Activated naive CD4-positive, alpha-beta T cell (primary cell): ENCODE measurements at places on chromosomes 6 and 20.

DNA sequence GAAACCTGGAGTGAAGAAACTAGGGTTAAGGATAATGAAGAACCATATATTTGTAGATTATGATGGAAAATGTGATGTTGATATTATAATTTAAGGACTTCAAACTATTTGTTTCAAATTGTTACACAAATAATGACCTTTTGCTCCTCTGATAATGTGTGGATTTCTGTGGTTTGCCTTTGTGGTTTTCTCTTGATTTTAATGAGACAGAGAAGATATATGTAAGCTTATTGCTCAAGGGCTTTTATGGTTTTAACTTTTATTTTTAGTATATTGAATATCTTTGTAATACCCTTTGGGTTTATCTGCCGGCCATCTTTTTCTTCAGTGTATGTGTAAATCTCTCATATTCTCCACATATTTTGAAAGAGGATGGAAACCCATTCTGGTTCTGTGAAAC, 362.3 kb downstream of the RIMS1 start:
- no peak for DNase-seq

DNA sequence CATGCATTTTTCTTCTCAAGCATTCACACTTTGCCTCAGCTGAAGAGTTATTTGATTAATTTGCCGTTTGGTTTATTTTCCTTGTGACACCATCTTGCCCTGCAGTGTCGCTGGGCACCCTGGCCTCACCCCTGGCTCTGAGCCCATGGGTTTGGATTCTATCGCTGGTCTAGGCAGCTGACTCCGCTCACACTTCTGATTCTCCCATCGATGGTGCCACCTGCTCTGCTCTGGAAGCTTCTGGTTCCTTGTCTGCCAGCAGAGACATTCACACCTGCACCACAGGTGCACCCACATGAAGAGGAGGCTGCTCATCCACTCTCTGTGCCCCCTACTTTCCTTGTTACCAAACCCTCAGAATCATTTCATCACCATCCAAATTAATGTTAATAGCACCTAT, 291.6 kb upstream of the CDH4 start:
- no peak for DNase-seq

- DNase-seq: no peak
Observed at GRCh38 chr6:111129013-111129412, 41.7 kb downstream of the SLC16A10 start.

- DNase-seq: no peak
Observed at GRCh38 chr6:119325559-119326265, 23.8 kb downstream of the MAN1A1 start.

GRCh38 chr6:148887181-148887580, 140.4 kb downstream of the UST start:
- no peak for DNase-seq

GRCh38 chr6:144804246-144804790, 519.2 kb downstream of the UTRN start:
- DNase-seq: no peak

- DNase-seq: no peak
Observed at GRCh38 chr20:52683761-52684160, 288.4 kb upstream of the TSHZ2 start.

- no peak for DNase-seq
Observed at GRCh38 chr6:140874066-140874465, 1258.7 kb upstream of the GJE1 start.

DNA sequence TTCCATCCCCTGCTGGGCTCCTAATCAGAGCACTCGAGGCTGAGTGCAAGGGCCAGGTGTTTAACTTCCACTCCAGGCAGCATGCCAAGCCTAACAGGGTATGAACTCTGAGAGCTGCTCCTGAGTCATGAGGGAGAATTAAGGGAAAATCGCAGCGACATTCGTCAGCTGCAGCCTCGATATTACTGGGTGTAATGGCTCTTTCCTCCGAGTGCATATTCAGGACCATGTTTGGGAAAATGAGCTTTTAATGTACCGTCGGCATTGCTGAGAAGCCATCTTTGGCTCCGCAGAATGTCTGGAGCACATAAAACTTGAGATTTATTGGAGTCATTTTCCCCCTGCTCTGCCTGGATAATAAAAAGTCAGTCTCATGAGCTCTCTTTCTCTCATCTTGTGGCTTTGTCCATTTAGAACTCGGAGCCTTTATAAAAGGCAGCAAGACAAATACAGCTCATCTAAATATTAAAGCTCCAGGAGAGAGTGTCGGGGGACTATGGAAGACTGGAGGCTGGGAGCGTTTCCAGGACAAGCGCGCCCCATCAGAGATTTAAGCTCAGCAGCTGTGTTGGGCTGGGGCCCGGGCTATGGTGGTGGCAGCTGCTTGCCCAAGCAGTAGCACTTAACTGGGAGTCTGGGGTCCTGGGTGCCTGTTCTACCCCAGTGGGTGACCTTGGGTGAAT, 103.7 kb downstream of the TOX2 start:
- no peak for DNase-seq

- DNase-seq: no peak
Observed at GRCh38 chr6:158640519-158640918, 4.0 kb downstream of the DYNLT1 start.

DNA sequence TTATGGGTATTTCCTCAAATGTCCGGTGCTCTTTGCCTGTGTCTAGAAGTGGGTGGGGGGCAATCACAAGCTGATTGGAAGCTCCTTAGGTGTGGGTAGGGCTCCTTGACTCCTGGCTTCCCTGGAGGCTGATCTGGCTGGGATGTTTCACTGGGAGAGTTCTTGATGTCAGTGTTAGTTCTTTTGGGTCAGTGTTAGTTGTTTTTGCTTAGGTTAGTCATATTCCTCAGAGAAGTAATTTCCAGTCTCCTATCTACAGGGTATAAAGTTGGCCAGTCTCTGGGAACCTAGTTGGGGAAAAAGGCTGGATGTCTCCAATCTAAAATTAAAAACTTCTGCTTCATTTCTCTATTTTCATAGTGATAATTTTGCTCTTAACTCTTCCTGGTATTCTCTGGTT, 23.6 kb downstream of the CDC5L start:
- no peak for DNase-seq

- DNase-seq: no peak
Observed at GRCh38 chr6:90251295-90251992, 45.2 kb downstream of the BACH2 start.

DNA sequence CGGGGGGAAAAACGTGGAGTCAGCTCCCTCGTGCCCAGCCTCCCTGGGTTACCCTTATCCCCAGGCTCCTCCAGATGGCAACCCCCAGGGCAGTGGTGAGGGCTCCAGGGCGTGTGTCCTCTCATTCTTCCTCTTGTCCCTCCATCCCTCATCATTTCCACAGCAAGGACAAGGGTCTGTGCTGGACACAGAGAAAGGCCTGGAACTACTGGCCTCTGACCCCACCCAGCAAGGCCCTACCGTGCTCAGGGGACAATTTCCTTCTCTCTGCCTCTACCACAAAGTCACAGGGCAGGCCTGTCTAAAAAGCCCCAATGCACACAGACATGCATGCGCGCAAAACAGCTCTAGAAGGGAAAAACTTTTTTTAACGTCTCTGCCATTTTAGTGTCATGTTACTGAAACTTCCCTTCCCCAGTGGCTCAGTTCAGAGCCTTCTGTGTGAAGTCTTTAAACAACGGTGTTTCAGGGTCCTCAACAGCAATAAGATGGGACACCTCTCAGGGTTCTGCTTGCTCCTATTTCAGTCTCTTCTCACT, 1.1 kb upstream of the SLC35B2 start:
- no peak for DNase-seq

DNA sequence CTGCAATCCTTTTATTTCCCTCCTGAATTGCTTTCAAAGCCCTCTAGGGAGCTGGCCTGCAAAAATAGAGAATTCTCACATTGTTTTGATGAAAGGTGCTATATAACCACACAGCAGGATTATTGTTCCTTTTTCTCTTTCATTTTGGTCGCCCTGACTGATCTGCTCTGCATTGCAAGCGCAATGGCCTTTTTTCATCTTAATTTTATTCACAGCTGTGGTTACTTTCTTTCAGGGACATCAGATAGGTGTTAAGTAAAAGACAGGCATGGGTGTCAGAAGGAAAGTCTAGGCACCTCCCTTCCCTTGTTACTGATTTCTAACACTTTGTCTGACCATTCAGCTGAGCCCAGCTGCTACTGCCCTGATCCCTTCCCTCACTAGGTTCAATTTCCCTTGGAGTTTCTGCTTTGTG, 850.5 kb upstream of the MAP3K7 start:
- DNase-seq: no peak

GRCh38 chr6:161637658-161638057, 363.8 kb upstream of the AGPAT4 start:
- DNase-seq: no peak

DNA sequence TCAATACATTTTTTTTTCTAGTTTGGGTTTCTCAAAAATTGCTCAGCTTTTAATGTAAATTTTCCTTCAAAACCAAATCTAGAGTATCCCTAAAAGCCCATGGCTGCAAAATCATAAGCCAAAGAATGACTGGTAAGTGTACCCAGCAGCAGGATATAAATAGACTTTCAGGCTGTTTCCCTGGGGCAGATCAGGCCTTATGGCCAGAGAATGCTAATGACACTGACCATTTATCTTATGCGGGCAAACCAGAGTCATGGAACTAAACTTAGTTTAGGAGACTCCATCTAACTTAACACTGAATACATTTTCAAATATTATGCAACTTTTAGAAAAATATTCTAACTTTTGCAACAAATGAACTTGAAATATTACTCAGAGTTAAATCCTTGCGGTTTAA, 7.4 kb downstream of the OSER1 start:
- no peak for DNase-seq

DNA sequence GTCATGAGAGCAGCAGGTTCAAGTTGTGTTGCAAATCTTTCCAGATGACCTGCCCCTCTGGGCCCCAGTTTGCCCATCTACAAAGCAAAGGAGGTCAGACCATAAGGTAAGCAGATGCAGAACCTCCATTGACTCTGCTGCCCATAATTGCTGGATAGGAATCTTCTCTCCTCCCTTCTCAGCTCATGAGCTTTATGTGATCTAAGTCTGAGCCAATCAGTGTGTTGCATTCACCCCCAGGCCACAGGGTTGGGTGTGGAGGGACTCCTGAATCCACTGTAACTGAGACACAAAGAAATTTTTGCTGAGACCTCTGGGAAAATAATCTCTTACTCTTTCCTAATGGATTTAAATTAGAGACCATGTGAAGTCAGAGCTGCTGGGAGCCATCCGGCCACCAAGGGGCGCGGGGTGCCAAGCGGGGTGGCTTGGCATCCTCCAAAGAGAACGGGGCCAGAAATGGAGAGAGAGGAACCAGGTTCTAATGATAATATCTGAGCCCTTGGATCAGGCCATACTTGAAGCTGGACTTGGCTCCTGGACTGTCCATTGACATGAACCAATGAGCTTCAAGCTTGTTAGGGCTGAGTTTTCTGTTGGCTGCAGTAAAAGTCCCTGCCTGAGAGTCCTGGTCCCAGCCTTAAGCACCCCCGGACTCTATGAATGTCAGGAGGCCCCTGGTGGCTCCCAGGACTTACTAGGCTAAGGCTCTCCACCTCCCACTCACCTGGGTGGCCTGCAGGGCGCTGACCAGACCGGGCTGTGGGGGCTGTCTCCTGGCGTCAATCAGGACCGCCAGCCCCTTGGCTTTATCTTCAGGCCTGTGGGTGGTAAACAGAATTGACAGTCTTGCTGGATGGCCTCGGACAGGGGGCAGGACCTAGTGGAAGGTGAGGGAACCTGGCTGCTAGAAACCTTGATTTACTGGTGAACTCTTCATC, 32.8 kb downstream of the KIAA1755 start:
- DNase-seq: no peak

DNA sequence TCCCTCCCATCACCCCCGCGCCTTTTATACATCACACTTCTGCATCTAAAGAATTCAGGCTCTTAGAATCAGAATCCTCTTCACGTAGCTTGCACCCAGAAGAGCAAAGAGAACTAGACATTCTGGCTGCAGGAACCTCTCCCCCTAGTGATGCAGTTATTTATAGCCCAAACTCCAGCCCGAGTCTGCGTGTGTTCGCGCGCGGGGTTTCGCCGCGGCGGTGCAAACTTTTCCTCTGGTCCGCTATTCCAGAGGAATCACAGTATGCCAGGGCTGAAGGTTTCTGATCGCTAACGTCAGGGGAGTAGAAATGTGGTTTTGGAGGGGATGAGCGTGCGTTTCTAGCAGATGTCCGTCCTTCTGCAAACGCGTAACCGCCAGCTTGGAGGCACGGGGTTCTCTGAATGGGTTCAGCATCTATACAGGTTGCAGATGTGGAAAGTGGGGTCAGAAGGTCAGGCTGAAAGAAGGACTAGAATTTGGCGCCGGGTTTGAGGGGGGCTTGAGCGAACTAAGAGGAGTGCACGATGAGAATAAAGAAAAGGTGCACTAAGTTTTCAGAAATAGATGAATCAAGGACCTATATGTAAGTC, 1.8 kb downstream of the EPHA7 start:
- DNase-seq: no peak

GRCh38 chr6:135798751-135799515, 52.6 kb upstream of the PDE7B start:
- no peak for DNase-seq

GRCh38 chr6:131490441-131490840, 82.6 kb upstream of the ARG1 start:
- DNase-seq: no peak

- no peak for DNase-seq
Observed at GRCh38 chr20:55586610-55587009, 418.7 kb downstream of the CBLN4 start.

GRCh38 chr20:39778847-39779604, 816.9 kb downstream of the DHX35 start:
- no peak for DNase-seq

DNA sequence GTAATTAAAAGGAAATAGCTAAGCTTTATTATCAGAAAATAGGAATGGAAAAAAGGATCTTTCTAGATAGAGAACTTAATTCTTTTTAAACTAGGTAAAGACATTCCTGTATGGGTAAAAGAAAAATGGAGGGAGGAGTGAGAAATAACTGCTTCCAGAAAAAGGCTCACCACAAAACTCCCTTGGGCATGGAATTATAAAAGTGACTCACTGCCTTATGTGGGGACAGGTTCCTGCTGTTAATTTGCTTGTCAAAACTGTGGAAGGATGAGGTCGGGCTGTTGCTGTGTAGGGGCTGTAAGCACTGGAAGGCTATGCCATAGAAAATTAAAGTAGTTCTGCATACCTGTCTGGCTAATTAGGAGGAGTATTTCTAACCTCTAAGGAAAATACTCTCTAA, 158.7 kb downstream of the UBE3D start:
- DNase-seq: no peak

- no peak for DNase-seq
Observed at GRCh38 chr6:147156218-147156617, 48.0 kb upstream of the STXBP5 start.

DNA sequence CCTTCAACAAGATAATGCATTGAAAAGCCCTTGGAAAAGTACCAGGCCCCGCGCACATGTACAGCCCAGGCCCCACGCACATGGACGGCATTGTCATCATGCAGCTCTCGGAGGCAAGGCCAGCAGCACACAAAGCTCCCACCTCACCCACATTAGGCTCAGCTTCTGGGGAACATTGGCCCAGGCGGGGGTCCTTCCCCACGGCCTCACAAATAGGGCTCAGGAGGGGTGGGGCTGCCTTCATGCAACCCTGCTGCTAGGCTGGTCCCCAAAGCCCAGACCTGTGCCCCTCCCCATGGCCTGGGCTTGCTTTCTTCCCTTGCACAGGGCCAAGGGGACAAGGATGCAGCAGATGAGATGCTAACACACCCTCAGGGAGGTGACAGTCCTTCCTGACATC, 26.7 kb downstream of the NPEPL1 start:
- no peak for DNase-seq
